Right cardiac atrium (tissue), 5 donors: ENCODE measurements at places on chromosomes 11 and 22.
A peak's percentile ranks its signal among the peaks of the same experiment; 100 is the strongest.

DNA sequence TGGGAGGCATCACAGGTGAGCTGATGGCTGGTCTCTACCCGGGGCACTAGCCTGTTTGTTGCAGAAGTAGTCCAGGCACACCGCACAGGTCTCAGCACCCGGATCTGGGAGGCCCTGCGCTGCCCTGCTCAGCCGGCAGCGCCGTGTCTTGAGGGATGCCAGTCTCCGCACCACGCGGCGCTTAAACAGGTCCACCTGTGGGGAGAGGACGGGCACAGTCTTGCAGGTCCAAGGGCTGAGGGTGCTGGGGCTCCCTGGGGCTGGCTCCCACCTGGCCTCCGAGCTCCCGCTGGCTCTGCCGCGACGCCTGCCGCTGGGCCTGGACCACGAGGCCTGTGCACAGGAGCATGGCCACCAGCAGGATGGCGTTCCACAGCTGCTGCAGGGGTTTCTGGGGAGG lies 7.2 kb downstream of the RNF215 start:
- no peak for DNase-seq

GRCh38 chr11:73185680-73186293 lies 32.3 kb upstream of the P2RY2 start:
- DNase-seq, result peak; percentile 58

- no peak for DNase-seq
Observed at GRCh38 chr22:45682064-45682463, 10.4 kb downstream of the ATXN10 start.

GRCh38 chr11:63813035-63813562 lies at the start of gene SPINDOC:
Gene SPINDOC (plus strand): TSS chr11:63813456. CDS start chr11:63813687, 231 bp downstream.
- peak; percentile 83 for DNase-seq

DNA sequence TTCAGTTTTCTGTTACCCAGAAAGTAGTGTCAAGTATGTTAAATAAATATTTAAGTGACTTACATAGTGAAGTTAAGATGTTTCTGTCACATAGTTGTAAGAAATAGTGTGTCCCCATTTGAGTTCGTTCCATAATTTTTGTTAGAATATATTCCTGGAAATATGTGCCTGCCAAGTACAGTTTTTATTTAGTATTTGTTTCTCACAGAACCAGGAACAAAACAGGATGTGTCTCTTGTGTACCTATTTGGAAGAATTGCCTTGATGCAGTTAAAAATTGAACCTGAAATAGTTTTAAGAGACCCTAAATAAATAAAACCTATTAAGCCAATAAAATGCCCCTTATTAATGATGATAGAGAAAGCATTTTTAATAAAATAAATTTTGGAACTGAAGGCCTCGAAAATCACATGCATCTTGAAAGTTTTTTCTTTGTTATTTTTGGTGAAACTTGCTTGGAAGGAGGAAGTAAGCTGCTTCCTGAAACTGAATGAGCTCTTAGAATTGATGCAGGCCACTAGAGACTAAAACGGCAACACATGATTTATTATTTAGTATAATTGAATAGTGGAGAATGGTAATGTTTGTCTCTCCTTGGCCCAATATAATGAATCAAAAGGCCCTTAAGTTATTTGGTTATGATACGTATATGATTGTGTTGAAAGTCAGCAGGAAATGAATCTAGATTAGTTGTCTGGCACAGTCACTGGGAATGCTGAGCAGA lies 55.9 kb downstream of the SWAP70 start:
- DNase-seq, result no peak

DNA sequence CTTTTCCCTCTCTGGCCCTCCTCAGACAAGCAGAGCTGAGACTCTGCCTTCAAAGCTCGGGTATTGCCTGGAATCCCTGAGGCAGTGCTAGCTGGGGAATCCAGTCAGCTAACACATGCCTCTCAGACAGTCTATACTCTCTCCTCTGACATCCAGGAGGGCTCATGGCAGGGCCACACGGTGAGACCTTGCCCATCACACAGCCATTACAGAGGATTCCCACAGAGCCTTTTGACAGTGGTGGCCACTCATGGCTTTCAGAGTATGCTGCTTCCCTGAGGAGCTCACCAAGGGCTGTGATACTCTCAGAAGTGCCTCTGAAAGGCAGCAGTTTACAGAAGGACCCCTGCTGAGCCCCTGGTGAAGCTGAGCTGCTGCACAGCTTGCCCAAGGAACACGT lies 165.3 kb downstream of the RRAS2 start:
- DNase-seq, result no peak

- no peak for DNase-seq
Observed at GRCh38 chr11:26333906-26334305, 2.0 kb downstream of the ANO3 start.

DNA sequence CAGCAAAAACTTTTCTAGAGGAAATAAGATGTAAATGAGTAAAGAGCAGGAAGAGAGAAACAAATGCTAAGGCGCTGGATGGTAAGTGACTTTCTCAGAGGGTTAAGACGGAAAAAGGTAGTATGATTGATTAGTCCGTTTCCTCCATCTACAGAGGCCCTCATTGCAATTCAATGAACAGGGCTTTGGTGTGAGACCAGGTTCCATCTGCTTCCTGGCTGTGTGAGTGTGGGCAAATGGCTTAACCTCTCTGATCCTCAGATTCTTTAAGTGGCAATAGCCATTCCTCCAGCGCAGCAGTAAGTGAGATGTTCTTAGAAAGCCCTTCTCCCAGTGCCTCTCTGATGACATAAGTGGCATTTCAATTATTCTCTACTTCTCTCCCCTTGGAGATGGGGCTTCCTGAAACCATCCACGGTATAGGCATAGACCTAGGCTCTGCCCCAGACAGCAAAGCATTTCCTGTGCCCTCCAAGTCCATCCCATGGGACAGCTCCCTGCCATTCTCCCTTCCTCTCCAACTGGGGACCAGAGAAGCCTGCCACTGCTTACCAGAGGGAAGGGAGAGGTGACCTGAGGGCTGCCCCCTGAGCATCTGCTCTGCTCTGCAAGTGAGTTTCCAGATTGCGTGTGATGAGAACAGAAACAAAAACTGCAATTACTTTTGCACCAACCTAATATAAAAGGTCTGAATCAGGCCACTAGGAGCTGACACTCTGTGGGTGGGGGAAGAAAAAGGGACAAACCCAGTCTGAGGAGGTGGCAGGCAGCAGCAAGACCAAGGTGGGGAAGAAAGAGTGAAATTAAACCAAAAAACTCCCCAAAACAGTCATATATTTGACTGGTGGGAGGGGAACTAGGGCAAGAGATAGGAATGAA lies 12.7 kb upstream of the CD44 start:
- no peak for DNase-seq

- DNase-seq, result no peak
Observed at GRCh38 chr22:34333285-34333684, 413.0 kb upstream of the LARGE1 start.

DNA sequence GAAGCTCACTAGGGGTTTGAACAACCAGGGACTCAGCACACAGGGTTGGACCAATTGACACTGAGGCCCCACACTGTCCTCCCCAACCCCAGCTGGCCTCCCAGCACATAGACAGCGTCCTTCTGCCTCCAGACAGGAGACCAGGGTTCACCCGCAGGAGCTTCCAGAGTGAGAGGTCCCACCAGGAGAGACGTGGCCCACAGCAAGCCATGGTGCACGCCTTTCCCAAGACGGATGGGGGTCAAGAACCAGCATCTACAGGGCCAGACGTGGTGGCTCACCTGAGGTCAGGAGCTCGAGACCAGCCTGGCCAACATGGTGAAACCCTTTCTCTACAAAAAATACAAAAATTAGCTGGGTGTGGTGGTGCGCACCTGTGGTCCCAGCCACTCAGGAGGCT lies 12.1 kb upstream of the SIGIRR start:
- peak; percentile 27 for DNase-seq

DNA sequence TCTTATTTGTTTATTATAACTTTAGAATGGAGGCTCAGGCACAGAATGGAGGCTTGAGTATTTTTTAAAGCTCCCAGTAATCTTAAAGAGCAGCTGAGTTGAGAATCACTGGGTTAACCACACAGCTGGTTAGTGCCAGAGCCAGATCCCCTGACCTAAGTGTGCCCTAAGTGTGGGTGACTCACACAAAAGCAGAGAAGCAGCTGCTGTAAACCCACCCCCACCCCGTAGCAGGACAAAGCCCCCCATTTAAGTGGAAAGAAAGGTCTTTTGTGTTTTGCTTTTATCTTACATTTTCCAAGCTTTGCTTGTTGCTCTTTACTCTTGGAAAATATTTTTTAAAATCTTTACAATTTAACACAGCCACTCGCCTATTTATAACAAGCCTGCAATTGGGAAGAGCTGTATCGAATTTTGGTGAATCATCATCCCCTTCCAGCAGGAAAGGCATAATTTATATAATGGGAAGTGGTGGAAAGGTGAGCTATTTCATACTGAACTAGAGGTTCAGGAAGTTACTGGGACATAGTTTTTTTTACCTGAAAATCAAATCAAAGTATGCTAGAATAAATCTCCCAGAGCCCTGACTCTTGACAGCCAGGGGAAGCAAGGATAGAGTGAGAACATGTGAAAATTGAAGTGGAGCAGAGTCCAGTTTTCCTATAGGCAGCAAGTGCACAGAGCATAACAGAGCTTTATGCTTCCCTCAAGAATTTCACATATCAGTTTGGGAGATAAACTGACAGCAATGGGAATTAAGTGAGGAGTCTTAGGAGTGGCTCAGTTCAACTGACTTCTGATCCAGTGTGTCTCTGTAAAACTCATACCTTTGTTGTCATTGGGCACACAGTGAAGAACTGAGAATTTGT lies 405.7 kb downstream of the AASDHPPT start:
- no peak for DNase-seq

DNA sequence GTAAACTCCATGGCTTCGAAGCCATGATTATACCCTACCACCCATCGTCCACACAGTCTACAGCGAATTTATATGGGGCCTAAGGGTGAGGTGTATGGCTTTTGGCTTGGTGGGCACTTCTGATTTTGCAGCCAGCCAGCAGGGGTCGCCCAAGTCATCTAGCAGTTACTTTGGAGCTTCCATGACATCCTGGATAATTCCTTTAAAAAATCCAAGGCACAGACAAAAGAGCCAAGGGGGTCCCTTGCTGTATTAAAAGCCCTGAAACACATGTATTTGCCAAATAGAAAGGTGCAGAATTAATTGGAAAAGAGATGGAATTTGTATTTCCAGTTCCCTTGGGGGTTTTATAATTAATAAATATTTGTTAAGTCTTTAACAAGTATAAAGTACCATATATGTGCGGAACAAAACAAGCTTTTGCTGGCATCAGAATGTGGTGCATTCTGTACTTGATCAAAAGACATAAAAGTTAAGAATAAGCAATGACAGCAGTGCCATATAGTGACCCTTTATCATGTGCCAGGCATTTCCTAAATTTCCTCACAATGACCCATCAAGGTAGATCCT lies 132.8 kb upstream of the PITPNB start:
- DNase-seq, result peak; percentile 91

- no peak for DNase-seq
Observed at GRCh38 chr22:36359470-36359996, 28.2 kb downstream of the MYH9 start.

DNA sequence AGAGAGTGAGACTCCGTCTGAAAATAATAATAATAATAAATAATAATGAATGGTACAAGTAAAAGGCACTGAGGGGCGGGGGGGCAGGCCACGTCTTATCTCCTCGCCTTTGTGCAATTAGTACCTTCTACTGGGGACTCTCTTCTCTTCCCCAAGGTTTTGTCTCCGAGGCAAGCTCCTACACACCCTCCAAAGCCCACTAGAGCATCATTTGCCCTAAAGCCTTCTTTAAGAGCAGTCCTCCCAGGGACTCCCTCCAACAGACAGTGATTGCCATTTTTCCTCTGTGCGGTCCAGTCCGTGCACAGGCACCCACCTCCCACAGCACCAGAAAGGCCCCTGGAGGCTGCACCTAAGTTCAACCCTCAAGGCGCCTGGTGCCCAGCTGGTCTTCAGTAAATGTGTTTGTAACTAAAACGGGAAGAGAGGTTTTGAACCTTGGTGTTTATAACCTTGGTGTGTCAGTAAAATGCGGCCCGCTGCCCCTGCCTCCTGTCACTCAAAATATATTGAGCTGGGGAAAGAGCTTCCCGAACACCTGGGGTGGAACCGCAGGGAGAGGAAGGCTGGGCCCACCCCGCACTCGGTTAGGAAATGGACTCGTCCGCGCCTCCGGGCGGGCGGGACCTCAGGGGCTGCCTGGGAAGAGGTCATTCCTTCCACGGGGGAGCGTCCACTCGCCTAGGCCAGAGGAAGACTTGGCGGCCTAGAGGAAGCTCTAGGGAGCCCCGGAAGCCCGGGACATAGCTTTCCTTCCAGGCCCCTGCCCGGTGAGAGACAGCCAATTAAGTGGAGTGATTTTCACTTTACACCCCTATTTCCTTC lies 4.7 kb upstream of the KDELR3 start:
- peak; percentile 69 for DNase-seq

- no peak for DNase-seq
Observed at GRCh38 chr11:35376613-35377012, 42.7 kb downstream of the SLC1A2 start.

GRCh38 chr11:1460396-1460985 lies 26.1 kb downstream of the MOB2 start:
- DNase-seq, result peak; percentile 86

GRCh38 chr11:33268945-33269540 lies 11.9 kb downstream of the HIPK3 start:
- DNase-seq, result no peak

DNA sequence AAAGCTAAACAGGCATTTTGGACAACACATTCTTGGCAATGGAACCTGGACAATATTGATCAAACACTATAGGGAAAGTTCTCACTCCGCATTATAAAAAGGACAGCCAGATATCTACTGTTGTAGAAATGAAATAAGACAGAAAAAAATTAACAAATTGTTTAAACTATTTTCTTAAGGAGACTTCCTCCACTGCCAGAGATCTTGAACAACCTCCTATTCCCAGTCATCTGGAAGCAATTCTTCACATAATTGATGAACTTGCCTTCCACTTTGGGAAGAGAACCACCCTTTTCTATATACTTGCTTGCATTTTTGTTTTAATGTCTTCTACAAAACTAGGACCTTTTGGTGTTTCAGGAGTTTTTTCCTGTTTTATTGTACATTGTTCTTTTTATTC lies 216.1 kb downstream of the CASP12 start:
- no peak for DNase-seq

- DNase-seq, result peak; percentile 78
Observed at GRCh38 chr11:90134478-90135003, at the start of gene NAALAD2. Gene NAALAD2 (plus strand): TSS chr11:90134663. CDS start chr11:90134759, 96 bp downstream.

GRCh38 chr11:102497061-102497460 lies 33.5 kb downstream of the MMP7 start:
- DNase-seq, result no peak
